NCI-H2029 treated with DMSO at 0.1 percent for 48 hours (cell line): ENCODE measurements at places on chromosomes 7 and 10.
A peak's percentile ranks its signal among the peaks of the same experiment; 100 is the strongest.

DNA sequence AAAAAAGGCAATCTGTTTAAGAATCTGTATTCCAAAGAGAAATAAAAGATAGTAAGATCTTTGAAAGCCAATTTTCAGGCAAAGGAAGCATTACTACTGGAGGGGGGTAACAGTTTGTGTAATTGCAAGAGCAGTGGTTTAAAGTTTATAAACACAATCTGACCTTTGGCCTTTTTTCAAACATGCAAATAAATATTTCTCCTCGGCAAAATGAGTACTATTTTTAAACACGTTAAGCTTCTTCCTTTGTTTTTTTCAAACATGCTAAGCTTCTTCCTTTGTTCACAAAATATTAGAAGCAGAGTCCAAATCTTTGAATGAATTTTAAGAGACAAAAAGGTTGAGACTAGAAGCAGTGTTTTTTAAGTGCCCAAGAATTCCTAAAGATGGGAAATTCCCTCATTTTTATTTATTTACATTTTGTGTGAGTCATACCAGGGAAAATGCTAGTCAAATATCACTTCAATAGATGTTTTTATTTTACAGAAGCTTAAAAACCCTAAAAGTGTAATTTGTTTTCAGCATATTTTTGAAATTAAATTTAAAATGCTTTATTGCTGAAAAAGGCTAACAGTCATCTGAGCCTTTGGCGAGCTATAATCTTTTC lies 229.3 kb downstream of the GPR37 start:
- DNase-seq, result no peak

DNA sequence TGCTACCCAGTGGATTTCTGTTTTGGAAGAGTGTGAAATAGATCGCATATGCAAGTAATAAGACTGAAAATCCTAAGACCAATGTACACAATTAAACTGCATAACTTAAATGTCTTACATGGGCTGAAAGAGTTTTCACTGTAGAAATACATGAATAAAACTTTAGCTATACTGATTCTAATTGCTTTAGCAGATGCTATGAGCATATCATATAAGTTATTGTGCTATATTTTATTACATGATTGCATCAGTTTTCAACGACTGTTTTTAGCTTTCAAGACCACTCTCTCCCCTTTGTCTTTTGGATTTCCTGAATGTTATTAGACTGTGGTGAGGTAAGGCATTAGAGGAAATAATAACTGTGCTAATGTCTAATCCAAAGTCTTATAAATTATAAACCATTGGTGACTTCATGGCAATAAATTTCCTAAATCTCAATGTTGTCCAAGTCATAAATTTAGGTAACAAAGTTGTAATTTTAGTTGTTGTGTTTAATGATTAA lies 124.5 kb downstream of the SEMA3A start:
- DNase-seq, result no peak

DNA sequence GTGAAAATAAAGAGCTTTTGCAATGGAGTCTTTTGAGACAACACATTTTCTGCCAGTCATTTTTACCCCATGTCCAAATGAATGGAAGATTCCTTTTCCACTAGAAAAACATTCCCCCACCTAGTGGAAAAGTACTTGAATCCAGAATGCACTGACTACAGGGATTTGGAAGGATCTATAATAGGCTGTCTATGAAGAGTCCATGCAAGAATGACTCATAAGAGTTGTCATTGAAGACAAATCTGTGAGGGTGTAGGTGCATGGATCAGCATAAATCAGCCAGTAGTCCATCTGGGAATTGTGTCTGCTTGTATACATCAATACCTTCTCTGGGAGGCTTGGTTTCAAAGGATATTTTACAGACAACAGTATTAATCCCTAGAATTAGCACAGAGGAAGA lies 32.5 kb upstream of the TRUB1 start:
- no peak for DNase-seq

- DNase-seq, result no peak
Measured at GRCh38 chr7:88692493-88692892, 67.0 kb upstream of the ZNF804B start.

DNA sequence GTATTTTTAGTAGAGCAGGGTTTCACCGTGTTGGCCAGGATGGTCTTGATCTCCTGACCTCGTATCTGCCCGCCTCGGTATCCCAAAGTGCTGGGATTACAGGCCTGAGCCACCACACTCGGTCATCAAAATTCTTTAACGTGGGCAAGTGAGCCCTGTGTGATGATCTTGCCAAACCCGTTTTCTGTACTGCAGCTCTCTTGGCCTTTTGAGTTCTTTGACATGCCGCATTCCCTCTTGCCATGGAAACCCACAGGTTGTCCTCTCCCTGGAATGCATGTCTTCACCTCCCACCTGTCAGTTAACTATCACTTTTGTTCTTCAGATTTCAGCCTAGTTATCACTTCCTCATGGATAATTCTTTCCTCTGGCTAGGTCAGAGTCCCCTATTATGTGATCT lies 5.0 kb downstream of the NUP205 start:
- no peak for DNase-seq

DNA sequence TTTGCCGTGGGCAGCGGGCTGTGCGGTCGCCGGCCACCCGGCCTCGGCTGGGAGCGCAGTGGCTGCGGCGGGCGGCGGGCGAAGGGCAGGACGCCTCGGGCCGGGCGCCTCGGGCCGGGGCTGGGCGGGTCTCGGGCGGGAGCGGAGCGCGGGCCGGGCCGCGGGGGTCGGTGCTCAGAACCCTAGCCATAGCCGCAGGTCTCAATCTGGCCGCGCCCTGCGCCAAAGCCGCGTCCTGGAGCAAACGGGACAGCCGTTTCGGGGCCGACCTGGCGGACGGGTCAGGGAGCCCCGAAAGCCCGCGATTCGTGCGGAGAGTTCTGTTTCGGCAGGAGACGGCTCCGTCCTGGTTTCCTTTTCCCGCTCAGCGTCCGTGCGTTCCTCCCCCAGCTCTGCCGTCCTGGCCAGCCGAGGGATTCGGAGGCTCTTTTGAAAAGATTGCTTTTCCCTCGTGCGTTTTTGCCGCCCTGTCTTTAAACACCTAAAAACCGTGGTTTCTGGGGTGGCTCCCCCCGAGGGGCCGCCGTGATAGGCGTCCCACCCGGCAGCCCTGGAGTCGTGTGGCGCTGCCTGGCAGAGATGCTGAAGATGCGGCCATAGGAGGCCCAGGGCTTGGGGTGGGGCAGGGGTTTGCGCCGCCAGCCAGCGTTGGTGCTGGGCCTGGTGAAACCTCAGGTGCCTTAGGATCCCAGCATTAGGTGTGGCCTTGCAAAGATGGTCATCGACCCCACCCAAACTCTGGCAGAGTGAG lies 727 bp downstream of the RET start:
- no peak for DNase-seq

DNA sequence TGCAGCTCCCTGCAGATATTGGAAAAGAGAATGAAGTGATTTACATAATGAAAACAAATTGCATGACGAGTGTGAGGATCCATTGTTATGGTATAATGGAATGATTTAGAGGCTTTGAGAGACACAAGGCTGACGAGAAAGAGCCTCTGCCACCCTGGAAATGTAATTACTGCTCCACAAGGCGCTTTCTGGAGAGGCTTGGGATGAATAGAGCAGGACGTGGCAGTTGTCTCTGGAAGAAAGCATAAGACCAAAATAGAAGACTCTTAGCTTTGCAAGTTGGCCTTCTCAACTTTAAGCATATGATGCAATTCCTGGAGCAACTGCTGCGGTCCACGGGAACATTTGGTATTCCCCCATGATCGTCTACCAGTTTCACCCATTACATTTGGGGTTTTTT lies 181.9 kb upstream of the TCF7L2 start:
- no peak for DNase-seq

- DNase-seq, result no peak
Measured at GRCh38 chr10:131006458-131007256, 304.9 kb downstream of the TCERG1L start.

- DNase-seq, result no peak
Measured at GRCh38 chr7:37920849-37921805, 687 bp downstream of the EPDR1 start.

- DNase-seq, result no peak
Measured at GRCh38 chr10:10477844-10478243, 539.8 kb upstream of the CELF2 start.

GRCh38 chr10:11442001-11442773 lies 169.3 kb downstream of the USP6NL start:
- no peak for DNase-seq

GRCh38 chr10:75181073-75181472 lies 29.5 kb upstream of the VDAC2 start:
- DNase-seq, result no peak

- no peak for DNase-seq
Measured at GRCh38 chr10:65571011-65571570, 1354.7 kb upstream of the LRRTM3 start.

DNA sequence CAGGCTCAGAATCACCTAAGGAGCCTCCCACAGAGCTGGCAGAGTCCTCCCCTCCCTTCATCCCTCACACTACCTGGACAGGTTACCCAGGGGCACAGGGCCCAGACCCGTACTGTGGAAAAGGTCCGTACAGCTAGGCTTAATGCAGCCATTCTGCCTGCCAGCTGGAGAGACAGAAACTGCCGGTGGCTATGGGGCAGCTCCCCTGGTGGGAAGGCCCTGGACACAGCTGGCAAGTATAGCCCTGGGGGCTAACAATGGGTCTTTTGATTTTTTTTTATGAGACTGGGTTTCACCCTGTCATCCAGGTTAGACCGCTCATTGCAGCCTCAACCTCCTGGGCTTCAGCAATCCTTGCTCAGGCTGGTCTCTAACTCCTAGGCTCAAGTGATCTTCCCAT lies 68.3 kb downstream of the GNA12 start:
- no peak for DNase-seq

GRCh38 chr10:97179731-97180362 lies 5.9 kb downstream of the SLIT1 start:
- no peak for DNase-seq

- DNase-seq, result no peak
Measured at GRCh38 chr7:129783584-129783919, 169.2 kb downstream of the UBE2H start.

DNA sequence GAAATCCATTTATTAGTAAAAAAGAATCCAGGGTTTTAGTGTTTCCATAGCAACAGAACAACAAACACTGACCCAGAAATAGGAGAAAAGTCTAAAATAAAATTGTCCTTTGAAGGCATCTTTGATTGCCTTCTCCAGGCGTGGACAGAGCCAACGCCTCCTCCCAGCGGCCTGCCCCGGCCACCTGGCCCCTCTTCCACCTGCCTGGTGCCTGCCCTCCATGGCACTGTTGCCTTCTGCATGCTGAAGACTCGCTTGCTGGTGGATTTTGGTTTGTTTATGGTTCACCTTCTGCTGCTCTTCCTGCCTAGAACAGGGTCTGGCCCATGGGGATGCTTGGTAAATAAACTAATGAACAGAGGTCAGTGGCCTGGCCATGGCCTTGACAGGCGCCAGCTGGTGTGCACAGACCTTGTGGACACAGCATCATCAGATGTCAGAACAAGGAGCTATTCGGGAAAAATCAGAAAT lies 107.4 kb downstream of the DYNC2I1 start:
- no peak for DNase-seq

DNA sequence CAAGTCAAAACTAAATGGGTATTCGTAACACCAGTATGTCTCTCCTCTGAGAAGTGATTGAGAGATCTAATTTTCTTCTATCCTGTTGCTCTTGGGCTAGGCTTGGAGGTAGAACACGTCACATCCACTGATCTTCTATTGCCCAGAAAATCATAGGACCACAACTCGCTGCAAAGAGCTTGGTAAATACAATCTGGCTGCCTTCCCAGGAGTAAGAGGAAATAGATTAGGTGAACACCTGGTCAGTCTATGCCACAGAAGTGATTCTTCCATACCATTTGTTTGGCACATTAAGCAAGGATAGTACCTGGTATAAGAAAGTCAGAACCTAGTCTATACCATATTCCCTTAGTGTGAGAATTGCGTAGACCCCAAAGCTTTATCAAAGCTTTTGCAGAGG lies 129.3 kb upstream of the PHYHIPL start:
- peak; percentile 67 for DNase-seq

DNA sequence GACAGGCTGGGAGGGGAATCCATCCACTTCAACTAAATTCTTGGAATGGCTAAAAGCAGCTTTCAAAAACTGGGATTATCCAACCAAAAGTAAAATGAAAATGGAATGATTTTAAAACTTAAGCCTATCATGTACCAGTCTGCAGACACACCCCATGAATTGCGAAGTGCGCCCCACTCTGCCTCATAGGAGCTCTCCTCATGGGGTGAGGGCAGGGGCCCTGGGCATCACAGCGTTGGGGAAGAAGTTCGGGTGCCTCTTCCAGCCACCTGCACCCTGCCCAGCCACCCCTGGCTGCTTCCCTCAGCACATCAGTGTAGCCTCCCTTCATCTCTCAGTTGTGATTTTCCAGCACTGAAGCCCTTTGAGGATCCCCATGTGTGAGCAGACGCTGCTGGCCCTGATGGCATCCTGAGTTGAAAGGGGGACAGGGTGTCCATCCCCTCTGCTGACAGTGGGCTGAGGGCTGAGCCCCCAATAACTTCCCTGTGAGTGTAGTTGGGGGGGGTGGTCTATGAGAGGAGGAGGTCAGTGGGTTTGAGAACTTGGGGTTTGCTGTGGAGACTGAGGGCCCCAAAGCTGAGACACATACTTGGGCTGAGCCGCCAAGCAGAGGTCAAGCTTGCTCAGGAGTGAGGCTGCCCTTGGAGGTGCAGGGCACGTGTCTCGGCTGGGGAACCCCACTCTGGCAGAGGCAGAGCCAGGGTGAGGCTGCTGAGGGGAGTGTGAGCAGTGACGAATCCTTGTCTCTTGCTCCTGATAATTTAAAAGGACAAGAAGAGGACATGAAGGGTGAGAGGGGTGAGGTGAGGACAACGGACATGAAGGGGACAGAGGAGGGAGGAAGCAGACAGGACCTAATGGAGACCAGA lies 542.1 kb downstream of the TCERG1L start:
- no peak for DNase-seq

GRCh38 chr7:115775981-115776380 lies 254.6 kb downstream of the TFEC start:
- DNase-seq, result no peak

GRCh38 chr10:13859979-13860654 lies 273.4 kb downstream of the PRPF18 start:
- DNase-seq, result no peak
